ENCODE measurements at places on chromosomes 3 and 15.
A peak's percentile ranks its signal among the peaks of the same experiment; 100 is the strongest.

- no peak overlapping the region for H3K4me3 ChIP-seq
- H3K36me3 ChIP-seq: peaks cover 7% of the 10 kb centered on the region
- H3K4me1 ChIP-seq: peaks cover 16% of the 10 kb centered on the region
- no peaks in the 10 kb centered on the region for H3K27me3 ChIP-seq
Measured at GRCh38 chr3:61832375-61833229, 271.2 kb downstream of the PTPRG start.

GRCh38 chr15:66586155-66586976, 20.6 kb upstream of the LCTL start:
- no peak overlapping the region for H3K27ac ChIP-seq
- no peaks in the 10 kb centered on the region for H3K36me3 ChIP-seq
- H3K27me3 ChIP-seq: no peaks in the 10 kb centered on the region
- DNase-seq: no peak

DNA sequence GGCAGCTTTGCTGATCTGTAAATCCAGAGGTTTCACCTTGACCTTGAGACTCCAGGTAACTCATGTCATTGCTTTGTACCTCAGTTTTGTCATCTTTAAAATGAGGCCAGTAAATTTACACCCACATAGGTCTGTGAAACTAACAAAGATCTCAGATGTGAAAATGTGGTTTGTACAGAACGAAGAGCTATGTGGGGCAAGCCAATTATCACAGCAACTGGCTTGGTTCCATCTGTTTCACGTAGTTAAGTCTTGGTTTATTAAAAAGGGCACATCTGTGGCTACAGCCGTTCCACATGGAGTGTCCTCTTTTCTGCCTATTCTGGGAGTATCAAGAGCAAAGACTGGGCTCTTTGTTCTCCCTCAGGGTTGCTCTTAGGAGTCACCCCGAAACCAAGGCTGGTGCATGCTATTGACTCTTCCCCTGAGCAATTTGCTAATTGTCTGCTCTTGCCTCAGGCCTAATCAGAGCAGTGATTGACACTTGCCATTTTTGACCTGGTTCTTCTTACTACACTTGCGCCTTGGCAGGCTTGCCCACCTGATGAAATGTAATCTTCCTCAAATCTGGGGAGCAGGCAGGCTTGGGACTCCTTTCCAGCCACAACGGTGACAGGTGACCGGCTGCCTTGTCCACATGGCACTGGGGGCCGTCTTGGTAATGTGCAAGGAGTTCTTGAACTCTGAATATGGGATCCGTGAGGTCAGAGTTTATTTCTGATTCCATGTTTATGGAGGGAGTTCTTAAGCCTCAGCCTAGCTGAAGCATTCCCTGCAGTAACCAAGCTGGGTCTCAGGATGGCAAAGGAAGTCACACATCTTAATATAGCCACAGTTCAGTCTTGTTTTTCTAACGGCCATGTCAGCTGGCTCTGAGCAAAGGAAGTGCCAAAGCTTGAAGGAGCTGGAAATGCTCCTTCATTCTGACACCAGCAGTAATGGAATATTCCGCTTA, 40.1 kb downstream of the EAF1 start:
- H3K27ac ChIP-seq: no peak overlapping the region
- H3K27me3 ChIP-seq: no peaks in the 10 kb centered on the region
- no peak for DNase-seq
- no peaks in the 10 kb centered on the region for H3K4me1 ChIP-seq
- H3K4me3 ChIP-seq: no peak overlapping the region
- H3K36me3 ChIP-seq: no peaks in the 10 kb centered on the region

GRCh38 chr15:72135719-72136118, 17.5 kb downstream of the SENP8 start:
- DNase-seq: no peak
- no peaks in the 10 kb centered on the region for H3K36me3 ChIP-seq
- H3K4me3 ChIP-seq: no peak overlapping the region
- no peaks in the 10 kb centered on the region for H3K4me1 ChIP-seq
- H3K27me3 ChIP-seq: no peaks in the 10 kb centered on the region

DNA sequence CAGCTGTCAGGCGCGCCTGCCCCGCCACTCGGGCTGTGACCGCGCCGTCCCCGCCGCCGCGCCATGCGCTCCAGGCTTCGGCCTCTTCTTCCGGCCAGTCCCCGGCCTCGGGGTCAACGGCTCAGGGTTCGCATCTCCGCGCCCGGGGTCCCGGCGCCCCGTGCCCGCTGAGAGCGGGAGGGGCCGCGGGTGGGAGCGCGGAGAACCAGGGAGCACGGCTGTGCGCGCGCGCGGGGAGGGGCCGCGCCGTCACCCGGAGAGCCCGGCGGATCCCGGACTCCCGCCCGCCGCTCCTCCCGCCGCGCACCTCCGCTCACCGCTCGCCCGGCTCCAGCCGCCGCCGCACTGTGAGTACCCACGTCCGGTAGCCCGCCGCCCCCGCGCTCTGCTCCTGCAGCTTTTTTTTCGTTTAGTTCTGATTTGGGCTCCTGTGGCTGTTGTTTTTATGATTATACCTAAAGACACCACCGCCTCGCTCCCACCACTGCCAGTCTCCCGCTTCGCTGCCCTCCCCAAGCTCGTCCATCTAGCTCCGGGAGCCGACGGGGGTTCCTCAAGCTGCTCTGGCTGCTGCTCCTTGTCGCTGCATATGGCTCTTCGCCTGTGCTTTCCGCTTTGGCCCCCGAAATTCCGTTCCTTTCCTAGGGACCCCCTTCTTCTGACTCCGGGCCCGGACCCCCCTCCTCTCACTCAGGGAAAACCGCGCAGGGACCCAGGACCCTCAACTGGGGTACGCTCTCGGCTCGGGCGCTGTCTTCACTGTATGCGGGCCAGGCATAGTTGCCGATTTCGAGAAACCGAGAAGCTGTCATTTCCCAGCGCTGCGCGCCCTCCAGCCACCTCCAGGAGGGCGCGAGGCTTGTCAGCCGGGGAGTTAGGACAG, 1.8 kb upstream of the SKOR1 start:
- no peak for DNase-seq
- H3K4me3 ChIP-seq: peak overlapping the region; percentile 71
- no peaks in the 10 kb centered on the region for H3K36me3 ChIP-seq
- peaks cover 91% of the 10 kb centered on the region for H3K27me3 ChIP-seq

DNA sequence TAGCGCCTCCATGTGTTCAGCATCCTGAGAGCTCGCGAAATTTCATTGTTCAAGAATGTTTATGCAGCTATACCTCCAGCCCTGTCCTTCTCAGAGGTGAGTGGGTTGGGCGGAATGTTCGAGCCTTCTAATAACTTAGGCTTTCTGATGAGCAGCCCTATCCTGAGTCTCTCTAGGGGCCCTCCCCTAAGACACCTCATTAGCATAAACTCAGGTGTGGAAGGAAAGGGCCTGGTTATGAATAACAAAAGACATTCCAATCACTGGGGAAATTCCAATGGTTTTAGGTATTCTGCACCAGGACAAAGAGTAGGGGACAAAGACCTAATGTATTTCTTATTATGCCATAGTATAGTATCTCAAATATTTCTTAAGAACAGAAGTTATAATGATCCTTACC, 138.1 kb upstream of the PDZRN3 start:
- DNase-seq: peak; percentile 67
- H3K4me3 ChIP-seq: no peak overlapping the region

GRCh38 chr3:85170646-85171045, 211.9 kb downstream of the CADM2 start:
- no peaks in the 10 kb centered on the region for H3K27me3 ChIP-seq
- H3K27ac ChIP-seq: no peak overlapping the region
- H3K4me3 ChIP-seq: no peak overlapping the region

- peak overlapping the region; percentile 98 for H3K4me3 ChIP-seq
- no peak for DNase-seq
- H3K4me1 ChIP-seq: peaks cover 3% of the 10 kb centered on the region
- H3K27ac ChIP-seq: no peak overlapping the region
- H3K27me3 ChIP-seq: no peaks in the 10 kb centered on the region
Measured at GRCh38 chr3:12841970-12842328, 584 bp upstream of the RPL32 start.

- no peak overlapping the region for H3K27ac ChIP-seq
- H3K36me3 ChIP-seq: peaks cover 20% of the 10 kb centered on the region
- H3K4me3 ChIP-seq: no peak overlapping the region
- H3K4me1 ChIP-seq: no peaks in the 10 kb centered on the region
- no peak for DNase-seq
- H3K27me3 ChIP-seq: no peaks in the 10 kb centered on the region
Measured at GRCh38 chr15:28897861-28898585, 12.2 kb downstream of the APBA2 start.

DNA sequence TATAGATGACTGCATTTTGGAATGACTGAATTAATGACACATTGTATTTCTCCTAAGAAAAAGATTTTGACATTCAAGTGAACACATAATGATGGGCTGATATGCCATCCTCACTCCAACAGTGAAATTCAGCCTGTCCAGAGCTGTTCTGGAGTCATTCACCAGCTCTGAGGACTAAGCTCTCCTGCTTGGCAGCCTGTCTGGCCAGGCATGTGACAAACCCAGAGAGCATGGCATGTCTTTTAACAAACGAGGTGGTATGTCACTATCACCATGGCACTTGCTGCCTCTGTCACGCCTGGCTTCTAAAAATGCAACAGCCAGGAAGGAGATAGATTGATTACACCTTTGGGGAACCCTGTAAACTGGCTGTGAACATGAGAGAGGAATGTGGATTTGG, 1.4 kb downstream of the ACTC1 start:
- DNase-seq: no peak
- H3K27ac ChIP-seq: no peak overlapping the region
- no peaks in the 10 kb centered on the region for H3K27me3 ChIP-seq
- H3K36me3 ChIP-seq: peaks cover 17% of the 10 kb centered on the region
- H3K4me1 ChIP-seq: no peaks in the 10 kb centered on the region

GRCh38 chr3:161263057-161263456, 41.9 kb downstream of the NMD3 start:
- no peak overlapping the region for H3K4me3 ChIP-seq
- H3K4me1 ChIP-seq: no peaks in the 10 kb centered on the region
- peaks cover 38% of the 10 kb centered on the region for H3K36me3 ChIP-seq

DNA sequence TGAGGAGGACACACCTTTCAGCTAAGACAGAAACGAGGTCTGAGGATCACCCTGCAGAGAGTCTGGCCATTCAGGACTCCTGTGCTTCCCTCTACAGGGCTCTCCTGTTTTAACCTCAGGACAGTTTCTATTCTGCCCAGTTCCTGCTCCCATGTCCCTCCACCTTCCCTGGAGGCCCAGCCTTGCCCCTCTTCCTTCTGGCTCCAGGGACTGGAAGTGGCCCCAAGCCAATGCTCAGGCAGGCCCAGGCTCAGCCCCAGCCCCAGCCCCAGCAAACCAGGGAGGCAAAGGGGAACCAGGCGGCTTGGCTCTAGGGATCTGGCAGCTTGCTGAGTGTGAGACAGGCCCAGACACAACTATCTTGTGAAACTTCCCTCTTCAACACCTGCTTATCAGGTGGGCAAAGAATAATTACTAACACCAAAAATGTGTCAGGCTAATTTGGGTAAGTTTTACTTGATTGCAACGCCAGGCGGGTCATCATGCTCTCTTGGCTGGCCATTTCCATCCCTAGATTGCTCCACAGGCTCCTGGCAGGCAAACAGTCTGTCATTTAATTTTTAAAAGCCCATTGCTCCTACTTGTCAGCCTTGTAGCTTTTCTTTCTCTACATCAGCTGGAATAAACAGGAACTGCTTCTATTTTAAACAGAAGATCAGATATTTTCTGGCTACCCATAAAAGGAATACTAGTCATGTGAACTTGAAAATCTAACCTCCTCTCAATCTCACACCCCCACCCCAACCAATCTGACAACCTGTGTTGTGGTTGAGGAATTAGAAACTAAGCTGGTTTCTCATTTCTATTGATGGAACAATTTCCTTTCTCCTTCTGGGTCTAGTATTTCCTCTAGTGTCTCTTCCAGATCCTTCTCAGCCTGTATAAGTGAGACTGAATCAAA, 33.5 kb downstream of the UPK1B start:
- H3K4me1 ChIP-seq: no peaks in the 10 kb centered on the region
- H3K4me3 ChIP-seq: no peak overlapping the region
- peaks cover 26% of the 10 kb centered on the region for H3K36me3 ChIP-seq
- no peaks in the 10 kb centered on the region for H3K27me3 ChIP-seq

GRCh38 chr3:60207905-60208304, 1043.3 kb downstream of the FHIT start:
- no peaks in the 10 kb centered on the region for H3K4me1 ChIP-seq
- H3K36me3 ChIP-seq: no peaks in the 10 kb centered on the region
- H3K27me3 ChIP-seq: no peaks in the 10 kb centered on the region
- DNase-seq: no peak
- no peak overlapping the region for H3K4me3 ChIP-seq

DNA sequence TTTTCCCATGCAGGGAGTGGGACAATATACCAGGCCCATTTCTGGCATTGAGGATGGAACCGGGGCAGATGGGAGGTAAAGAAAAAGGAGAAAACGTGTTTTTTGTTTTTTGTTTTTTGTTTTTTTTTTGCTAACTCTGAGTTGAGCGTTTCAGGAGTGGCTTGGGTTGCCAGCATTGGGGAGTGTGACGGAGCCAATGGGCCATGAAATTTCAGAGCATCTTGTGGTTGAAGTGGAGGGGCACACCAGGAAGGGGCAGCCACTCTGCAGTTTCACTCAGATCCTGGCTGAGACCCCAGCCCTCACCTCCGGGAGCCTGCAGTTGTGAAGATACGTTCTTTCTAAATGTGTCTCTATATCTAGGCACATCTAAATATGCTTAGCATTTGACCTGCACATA, 240.5 kb downstream of the TLE3 start:
- H3K4me1 ChIP-seq: no peaks in the 10 kb centered on the region
- H3K27ac ChIP-seq: no peak overlapping the region
- no peak for DNase-seq
- no peaks in the 10 kb centered on the region for H3K36me3 ChIP-seq
- no peaks in the 10 kb centered on the region for H3K27me3 ChIP-seq
- H3K4me3 ChIP-seq: no peak overlapping the region

- peak; percentile 68 for DNase-seq
- H3K27ac ChIP-seq: no peak overlapping the region
- peaks cover 11% of the 10 kb centered on the region for H3K4me1 ChIP-seq
- H3K4me3 ChIP-seq: peak overlapping the region; percentile 21
- 0 out of 2 replicates have a peak, but pooled peaks cover under 1% of the 10 kb centered on the region for H3K36me3 ChIP-seq
- no peaks in the 10 kb centered on the region for H3K27me3 ChIP-seq
Measured at GRCh38 chr15:52466134-52466701, 62.5 kb downstream of the MYO5A start.

DNA sequence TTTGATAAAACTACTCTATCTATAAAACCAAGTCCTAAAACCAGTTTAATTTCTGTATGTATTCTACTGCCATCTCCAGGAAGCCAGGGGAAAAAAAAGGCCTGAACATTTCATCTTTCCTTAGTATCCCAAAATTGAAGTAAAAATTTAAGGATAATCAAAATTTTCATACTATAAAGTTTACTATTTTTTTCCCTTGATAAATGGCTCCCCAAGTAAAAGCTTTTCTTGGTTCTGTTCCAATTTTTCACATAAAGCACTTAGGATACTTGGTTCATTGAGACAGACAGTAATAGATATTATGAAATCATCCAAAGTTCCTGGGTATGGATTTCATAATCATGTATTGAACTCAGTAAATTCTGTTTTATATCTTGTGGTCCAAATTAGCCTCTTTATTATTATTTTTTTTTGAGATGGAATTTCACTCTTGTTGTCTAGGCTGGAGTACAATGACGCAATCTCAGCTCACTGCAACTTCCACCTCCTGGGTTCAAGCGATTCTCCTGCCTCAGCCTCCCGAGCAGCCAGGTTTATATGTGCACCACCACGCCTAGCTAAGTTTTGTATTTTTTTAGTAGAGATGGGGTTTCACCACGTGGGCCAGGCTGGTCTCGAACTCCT, 34.5 kb downstream of the ICE2 start:
- H3K4me1 ChIP-seq: no peaks in the 10 kb centered on the region
- peaks cover 1% of the 10 kb centered on the region for H3K36me3 ChIP-seq
- H3K27me3 ChIP-seq: no peaks in the 10 kb centered on the region
- no peak overlapping the region for H3K27ac ChIP-seq
- no peak for DNase-seq

- peaks cover 21% of the 10 kb centered on the region for H3K4me1 ChIP-seq
- H3K4me3 ChIP-seq: peak overlapping the region; percentile 98
- no peak for DNase-seq
- H3K36me3 ChIP-seq: no peaks in the 10 kb centered on the region
Measured at GRCh38 chr3:192917028-192917403, 640 bp downstream of the MB21D2 start.
